Activated naive CD4-positive, alpha-beta T cell (primary cell): ENCODE measurements at places on chromosomes 6 and 20.

DNA sequence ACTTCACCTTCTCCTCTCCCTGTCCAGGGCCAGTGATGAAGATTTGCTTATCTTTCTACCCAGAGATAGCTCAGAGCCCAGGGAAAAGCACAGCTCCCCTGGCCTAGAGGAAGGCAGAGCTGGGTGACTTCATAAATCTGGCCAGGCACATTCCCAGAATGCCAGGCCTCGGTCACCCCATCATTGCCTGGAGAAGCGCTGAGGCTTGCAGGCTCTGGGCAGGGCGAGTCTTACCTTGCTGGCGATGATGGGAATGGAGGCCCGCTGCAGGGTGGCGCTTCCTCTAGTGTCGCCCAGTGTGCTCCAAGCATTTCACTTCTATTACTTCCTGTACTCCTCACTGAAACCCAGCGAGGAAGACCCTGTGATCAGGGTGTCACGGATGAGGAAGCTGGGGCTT is 60.1 kb downstream of the DAAM2 start:
- DNase-seq, result no peak

GRCh38 chr20:32052778-32053362 is 828 bp downstream of the HCK start:
- no peak for DNase-seq

DNA sequence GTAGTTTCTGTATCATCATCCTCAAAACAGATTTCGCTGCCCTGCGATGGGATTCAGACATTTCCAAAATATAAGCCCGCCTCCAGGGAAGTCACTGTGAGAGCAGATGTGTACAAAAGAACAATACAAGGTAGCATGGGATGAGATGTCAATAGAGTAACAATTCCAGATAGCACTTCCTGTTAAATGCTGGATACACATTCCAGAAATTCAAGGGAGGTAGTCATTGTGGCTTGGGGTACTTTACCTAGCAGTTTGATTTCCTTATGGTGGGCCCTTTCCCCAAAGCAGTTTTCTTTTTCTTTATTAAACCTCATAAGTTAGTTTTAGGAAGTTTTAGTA is 2.5 kb downstream of the RNF217 start:
- DNase-seq, result no peak

DNA sequence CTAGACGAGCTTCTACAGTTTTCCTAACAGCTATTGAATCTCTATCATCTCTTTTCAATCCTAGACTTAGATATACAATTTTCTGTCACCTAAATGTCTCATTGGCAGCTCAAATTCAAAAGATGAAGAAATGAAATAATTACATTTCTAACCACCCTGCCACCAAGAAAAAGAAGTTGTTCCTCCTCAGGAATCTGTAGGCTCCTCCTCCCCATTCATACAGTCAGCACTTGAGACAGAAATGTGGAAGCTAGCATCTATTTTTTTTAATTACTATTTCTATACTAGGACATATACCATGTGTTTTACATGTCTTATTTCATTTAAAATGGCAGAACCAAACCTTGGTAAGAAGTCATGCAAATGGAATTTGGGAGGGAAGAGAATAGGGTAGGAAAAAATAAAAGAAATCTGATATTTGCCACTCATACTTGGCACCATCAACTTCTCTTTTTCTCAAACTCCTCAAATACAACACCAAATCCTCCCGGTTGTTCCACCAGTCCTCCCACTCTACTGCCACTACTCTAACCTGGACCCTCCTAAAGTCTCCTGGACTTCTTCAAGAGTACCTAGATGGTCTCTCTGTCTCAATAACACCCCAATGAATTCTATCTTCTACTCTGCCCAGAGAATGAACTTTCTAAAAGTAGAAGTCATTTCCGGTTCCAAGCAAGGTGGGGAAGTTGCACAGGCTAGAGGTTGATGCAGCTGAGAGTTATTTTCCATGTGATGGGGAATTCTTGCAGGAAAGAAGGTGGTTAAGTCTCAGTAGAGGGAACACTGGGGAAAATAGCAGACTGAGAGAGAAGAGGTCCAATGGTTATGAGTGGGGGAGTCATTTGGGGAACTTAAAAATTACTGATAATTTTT is 54.1 kb downstream of the ATXN1 start:
- no peak for DNase-seq
